ENCODE measurements at places on chromosomes 11 and 22.
A peak's percentile ranks its signal among the peaks of the same experiment; 100 is the strongest.

- no peak for DNase-seq
These were observed 54.4 kb downstream of the ARL14EP start for GRCh38 chr11:30377347-30377746.

DNA sequence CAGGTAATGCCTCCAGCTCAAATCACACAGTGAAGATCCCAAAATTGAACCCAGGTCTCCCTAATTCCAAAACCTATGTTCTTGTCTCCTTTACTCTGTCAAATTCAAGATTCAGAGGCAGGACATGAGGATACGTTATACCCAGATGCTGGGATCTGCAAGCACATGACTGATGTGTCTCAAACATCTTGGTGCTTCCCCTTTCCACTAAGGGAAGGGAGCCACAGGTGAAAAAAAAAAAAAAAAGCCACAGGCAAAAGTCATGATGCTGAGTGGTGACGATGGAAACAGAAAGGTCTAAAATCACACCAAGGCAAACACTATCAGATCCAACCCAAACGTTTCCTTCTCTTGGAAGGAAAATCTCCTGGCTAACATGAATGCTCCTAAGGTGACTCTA lies 24.0 kb downstream of the ABTB2 start:
- DNase-seq = no peak

- DNase-seq = no peak
These were observed 114.4 kb downstream of the PLEKHA7 start for GRCh38 chr11:16899708-16900303.

GRCh38 chr22:36873614-36874308 lies 13.0 kb downstream of the NCF4 start:
- DNase-seq = peak; percentile 19

DNA sequence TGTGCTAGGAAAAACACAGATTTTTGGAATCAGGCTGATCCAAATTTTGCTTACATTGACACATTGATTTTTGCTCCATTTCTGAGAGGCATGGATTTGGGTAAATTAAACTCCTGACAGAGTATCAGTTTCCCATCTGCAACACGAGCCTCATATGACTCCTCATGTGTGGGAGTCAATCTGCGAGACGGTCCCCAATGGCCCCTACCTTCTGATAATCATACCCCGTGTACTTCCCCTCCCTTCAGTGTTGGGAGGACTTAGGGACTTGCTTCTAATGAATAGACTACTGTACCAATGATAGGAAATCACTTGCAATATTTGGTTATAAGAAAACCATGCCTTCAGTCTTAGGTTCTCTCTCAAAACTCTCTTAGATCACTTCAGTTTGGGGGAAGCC lies 302.7 kb downstream of the ETS1 start:
- DNase-seq = no peak

GRCh38 chr11:71302534-71302909 lies 50.1 kb upstream of the SHANK2 start:
- DNase-seq = no peak
